ENCODE measurements at places on chromosomes 3 and 15.

DNA sequence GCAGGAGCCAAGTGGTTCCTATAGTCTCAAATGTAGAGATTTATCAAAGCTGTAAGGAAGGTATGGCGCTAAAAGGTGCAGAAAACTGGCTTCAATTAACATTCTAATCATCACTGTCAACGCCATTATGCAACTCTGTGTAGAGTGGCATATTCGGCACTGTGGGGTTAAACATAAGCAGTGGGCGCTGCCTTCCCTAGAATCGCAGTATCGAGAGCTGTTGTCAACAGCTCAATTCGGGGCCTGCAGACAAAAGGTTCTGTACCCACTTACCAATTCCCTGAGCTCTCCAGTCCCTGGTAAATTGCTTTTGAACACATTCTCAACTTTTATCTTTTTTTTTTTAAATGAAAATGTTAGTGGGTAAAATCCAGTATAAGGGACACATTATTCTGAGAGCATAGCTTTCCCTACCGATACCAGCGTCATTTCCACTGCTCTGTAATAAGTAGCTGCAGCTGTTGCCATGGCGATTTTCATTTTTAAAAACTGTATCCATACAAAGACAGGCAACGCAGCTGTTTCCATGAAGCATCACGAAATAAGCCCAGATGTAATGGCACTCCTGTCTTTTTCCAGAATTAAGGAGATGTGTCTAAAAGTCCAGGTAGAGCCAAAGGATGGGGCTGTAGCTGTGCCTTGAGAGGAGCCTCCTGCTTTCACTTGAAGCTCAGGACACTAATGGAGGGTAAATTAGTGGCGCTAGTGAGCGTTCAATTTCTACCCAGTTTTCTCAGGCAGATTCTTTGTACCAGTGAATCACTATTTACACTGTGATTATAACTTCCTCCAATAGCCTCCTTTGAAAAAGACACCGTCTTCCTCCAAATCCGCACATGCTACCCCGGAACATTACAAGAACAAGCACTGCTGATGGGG, 250.3 kb downstream of the SLC9A9 start:
- DNase-seq, result no peak

DNA sequence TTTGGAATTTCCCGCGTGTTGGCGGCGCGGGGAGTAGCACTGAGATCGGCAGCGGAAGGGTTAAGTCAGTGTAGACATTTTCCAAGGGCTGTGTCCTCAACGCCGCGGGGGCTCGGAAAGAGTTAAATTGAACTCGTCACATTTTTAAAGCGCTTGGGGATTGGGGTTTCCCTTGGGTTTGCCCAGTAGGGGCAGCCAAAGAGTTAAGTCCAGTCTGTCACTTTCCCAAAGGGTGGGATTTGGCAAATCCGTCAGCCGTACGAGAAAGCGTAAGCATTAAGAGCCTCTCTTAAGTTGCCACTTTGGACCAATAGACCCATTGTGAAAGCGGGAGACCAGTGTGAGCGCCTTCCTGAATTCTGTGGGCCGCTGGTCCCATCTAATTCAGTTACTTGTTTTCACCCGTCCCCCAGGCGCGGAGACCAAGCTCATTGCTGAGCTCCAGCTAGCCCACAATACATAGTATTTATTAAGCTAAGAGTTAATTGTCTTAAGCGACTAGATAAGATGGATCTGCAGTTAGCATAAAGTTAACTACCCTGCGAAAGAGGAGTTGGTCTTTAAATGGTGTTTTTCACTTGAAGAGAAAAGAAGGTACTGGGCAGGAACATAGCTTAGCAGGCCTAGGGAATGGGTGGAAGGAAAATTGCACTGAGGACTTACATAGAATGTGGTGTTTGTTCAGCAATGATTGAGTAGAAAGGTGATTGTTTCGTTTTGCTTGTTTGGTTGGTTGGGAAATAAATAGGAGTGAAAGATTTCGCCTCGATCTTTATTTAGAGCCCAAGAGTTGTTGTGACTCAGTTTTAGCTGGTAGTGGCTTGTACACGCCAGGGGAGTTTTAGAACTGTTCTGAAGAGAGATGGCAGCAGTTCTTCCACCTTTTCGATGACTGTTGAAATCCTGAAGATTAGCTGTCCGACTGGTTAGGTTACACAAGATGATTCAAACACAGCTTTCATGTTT, 932 bp downstream of the ARL8B start:
- DNase-seq, result no peak

- no peak for DNase-seq
Measured at GRCh38 chr3:143222505-143222904, 102.9 kb downstream of the CHST2 start.

DNA sequence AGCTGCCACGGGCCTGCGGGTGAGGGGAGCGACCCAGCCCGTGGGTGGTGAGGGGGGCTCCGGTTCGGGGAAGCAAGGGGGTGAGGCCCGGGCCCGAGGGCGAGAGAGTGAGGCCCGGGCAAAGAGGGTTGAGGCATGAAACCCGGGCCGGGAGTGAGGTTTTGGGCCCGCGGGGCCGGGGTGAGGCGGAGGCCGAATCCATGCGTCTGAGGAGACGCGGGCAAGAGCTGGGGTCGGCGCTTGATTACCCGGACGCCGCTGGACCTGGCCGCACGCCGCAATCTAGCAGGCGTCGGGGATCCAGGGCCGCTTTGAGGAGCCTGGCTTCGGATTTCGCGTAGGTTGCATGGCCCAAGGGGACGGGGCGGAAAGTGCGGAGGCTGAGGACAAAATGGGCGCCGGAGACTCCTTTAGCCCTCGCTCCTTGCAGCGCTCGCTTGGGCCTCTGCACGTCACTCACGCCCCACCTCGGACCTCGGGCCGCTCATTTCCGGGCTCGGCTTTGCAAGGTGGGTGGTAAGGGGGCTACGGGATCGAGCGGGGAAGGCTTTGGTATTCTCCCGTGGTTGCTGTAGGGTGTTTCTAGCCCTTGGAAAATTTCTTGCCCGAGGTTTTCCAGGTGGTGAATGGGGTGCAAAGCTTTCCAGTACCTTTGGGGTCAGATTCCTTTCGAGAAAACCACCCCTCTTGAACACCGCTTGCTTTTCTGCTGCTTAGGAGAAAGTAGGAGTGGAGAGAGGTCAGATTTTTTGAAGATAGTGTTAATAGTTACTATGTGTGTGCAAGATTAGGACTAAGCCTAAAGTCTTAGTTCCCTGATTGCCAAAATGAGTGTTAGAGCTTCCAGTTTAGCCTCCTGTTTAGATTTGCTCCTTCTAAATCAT, 827 bp downstream of the SLC25A36 start:
- DNase-seq, result peak; percentile 53

- no peak for DNase-seq
Measured at GRCh38 chr15:77311618-77312398, 108.1 kb downstream of the PEAK1 start.

DNA sequence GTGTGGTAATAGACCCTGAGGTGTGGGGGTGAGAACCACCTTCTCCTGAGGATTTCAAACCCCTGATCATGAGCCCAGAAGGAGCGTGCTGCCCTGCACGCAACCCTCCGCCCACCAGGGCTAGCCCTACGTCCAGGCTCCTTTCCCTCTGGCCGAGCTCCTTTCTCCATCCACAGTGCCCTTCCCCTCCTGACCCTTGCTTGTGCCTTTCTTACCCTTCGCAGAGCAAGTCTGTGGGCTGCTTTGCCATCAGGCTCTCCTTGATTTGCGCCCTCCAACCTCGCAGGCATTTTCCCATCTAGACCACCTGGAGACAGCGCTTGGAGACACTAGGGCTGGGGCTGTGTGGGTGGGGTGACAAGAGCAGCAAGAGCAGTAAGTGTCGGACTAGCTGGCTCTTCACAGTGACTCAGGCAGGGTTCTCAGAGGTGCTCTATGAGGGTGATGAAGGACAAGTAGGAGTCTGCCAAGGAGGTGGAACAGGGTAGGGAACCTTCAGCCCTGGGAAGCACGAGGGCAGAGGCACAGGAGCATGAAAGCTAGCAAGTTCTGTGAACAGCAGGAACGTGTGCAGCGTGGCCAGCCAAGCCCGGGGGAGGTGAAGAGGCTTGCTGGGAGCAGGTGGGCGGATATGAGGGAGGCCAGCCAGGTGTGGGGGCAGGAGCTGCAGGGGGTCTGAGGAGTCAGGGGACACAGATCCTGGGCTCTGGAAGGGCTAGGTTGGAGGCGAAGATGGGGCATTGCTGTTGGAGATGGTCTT, 2.5 kb upstream of the SLC38A3 start:
- DNase-seq, result no peak

- DNase-seq, result no peak
Measured at GRCh38 chr3:172647080-172647479, 63.8 kb downstream of the NCEH1 start.

GRCh38 chr15:67760901-67761300, 64.4 kb upstream of the SKOR1 start:
- DNase-seq, result no peak

DNA sequence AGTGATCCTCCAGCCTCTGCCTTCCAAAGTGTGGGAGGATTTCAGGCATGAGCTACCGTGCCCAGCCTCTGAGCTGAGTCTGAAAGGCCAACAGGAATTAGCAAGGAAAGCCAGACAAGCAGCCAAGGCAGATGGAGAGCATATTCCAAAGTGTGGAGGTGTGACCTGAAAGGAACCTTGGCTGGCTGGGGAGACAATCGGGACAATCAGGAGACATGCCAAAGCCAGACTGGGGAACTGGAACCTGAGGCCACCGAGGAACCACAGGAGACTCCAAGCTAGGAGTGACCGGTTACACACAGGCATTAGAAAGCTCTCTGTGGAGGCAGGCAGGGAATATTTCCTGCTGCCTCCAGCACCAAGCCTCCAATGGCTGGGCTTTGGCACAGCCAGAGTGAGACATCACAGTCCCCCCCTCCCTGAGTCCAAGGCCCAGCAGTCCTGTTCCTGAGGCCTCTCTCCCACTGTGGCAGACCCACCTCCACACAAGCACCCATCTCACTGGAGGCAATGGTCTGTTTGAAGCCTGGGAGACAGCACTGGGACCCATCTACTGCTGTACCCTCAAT, 4.5 kb upstream of the C15orf39 start:
- no peak for DNase-seq

DNA sequence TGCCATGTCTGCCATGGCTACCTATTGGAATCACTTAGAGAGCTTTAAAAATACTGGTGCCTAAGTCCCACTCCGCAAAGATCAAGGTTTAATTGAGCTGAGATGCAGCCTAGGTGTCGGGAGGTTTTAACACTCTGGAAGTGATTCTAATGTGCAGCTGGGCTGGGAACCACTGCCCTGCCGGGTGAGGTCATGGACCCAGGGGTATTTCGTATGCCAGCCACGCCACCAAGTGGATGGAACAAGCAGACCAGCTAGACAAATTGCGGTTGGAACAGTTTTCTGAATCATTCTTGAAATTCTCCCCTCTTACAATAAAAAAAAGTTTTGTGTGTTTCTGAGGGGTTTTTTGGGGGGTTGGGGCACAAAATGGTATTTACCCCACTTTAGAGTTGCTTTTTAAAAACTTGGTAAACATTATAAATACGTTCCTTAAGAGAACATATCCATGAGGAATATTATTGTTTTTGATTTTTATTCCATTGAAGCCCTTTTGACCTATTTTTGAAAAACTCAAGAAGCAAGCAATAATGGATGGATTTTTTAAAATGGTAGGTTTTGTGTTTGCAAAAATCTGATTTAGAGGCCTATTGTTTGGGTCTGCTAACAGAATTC, 66.2 kb upstream of the CSTA start:
- DNase-seq, result peak; percentile 39

GRCh38 chr15:73660455-73660854, 23.7 kb upstream of the CD276 start:
- no peak for DNase-seq

DNA sequence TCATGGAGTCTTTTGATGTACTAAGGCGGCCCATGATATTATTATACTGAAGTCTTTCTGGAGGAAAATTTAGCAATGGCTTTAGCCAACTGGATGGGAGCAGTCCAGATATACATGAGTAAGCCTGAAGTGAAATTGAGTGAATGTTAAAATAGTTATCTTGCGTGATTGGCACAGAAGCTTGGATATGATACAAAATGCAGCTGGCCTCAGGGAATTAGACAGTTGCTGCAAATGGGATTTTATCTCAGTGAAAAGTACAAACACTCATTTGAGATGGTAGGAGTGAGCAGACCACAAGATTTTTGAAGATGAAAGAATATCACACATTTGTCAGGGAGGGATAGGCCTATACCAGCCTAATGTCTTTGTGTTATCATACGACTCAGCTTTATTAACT, 8.9 kb downstream of the LMOD3 start:
- no peak for DNase-seq

- no peak for DNase-seq
Measured at GRCh38 chr3:73513260-73513659, 111.5 kb downstream of the PDZRN3 start.

DNA sequence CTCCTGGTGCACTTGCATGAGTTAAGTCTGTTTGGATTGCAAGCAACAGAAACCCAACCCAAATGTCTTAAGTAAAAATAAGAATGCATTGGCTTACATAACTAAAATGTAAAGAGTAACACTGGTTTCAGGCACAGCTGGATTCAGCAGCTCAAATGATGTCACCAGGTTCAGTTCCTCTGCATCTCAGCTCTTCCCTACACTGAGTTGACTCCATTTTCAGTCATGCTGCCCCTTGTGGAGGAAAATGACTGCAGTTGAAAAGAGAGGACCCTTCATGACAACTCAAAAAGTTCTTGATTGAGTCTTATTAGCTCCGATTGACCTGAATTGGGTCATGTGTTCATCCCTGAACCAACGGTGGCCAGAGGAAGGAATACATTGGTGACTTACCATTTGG, 138.5 kb upstream of the ABI3BP start:
- DNase-seq, result no peak

GRCh38 chr3:197828-198491, 1.4 kb downstream of the CHL1 start:
- DNase-seq, result no peak

DNA sequence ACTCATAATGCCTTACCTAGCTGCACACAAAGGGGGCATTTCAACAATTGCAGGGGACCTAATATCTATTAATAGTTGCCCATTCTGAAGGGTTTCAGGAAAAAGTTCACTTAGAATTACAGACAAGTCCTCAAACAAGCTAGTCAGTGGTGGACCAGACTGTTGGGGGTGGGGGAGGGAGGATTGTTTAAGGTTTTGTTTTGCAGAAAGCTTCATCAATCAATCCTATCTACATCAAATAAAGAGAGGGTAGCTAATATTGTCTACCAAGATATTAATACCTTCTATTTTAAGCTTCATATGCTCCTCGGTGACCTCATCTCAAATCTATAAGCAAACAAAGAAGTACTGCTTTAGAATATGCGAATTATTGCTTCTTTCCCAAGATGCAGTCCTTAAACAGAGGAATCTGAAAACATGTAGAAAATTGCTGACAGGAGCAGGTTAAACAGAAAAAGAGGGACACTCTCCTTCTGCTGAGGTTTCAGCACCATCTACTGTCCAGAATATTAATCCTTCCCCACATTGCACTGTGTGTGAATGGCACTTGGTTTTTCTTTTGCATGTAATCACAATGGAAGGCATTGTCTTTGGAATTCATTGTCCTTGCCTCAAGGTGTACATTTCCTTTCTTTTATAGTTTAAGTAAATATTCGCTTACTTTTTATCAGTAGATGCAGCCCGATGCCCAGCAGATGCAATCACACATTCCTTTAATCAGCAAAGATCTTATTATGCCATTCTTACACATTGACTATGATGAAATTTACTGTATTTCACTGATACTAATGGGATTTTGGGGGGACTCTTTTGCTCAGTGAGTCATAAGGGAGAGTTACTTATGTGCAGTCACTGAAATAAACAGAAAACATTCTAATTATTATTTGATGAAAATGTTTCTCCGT, 94.7 kb downstream of the IL5RA start:
- no peak for DNase-seq

All from NK-92 treated with Interleukin-12 subunit alpha and Interleukin-12 subunit beta, amount 100 ng/mL, for 24 hours (cell line).